Mesenchymal stem cell (in vitro differentiated cells and primary cell): ENCODE measurements at places on chromosomes 6 and 20.

GRCh38 chr20:43408848-43409576 is 48.7 kb upstream of the SRSF6 start:
- DNase-seq: peak; percentile 18

DNA sequence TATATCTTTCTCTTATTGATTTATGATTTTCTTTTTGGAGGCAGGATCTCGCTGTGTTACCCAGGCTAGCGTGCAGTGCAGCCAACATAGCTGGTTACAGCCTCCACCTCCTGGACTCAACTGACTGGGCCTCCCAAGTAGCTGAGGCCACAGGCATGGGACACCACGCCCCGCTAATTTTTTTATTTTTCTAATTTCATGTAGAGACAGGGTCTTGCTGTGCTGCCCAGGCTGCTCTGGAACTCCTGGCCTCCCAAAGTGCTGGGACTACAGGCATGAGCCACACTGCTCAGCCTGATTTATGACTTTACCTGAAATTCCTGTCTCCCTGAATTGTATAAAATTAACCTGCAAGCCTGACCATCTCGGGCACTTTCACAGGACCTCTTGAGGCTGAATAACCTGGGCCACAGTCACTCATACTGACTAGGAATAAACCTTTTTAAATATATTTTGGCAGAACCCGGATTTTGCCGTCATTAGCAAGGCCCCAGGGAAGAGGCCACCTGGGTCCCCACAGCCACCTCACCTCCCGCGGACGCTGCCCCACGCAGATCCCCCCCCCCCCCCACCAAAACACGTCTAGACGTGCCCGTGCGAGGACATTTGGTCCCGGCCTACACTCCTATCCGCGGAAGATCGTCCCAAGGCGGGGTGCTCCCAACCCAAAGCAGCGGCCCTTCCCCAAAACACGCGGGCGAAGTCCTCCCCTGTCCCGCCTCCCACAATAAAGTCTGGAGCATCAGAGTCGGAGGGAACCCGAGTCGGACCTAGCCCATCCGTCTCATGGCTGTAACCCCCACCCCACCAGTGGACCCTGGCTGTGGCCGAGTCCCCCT is 902 bp downstream of the ZNF337 start:
- no peak for DNase-seq

DNA sequence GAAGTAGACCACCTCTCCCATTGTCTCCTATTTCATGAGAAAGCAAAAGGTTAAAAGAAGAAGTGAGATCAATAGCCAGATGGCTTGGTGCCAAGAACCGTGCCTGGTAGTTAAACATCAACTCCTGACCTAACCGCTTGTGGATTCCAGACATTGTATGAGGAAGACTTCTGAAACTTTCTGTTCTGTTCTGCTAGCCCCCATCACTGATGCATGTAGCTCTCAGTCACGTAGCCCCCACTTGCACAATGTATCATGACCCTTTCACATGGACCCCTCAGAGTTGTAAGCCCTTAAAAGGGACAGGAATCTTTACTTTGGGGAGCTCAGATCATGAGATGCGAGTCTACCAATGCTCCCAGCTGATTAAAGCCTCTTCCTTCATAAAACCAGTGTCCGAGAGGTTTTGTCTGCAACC is 301.2 kb downstream of the RNGTT start:
- DNase-seq: no peak

DNA sequence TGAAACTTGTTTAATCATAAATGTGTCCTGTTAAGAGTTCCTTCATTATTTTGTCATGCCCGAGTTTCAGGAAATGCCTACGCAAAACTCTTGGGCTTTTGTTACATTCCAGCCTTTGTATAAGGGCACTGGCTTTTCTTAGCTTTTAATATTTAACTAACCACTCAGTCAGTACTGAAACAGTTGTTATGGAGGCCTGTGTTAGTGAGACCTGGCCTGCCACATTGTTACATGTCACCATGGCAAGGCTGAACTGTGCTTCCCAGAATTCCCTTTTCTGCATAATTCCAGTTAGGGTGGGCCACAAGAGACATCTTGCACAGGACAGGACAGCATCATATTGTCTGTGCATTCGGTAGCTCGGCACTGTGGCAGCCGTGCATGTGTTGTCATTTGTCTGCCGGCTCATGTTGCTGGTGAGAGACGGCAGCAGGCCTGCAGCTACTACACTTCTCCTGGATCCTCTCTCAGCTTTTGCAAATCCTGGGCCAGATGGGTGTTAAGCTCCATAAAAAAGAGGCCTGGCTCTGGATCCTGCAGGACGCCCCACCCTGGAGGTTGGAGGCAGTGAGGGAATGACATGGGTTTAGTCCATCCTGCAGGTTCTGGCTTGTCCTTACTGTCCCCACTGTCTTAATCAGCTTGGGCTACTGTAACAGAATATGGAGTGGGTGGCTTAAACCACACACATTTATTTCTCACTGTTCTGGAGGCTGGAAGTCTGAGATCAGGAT is 128.8 kb upstream of the DTNBP1 start:
- DNase-seq: no peak

GRCh38 chr6:114195631-114196403 is 147.0 kb downstream of the HS3ST5 start:
- DNase-seq: no peak

- DNase-seq: peak; percentile 52
Observed at GRCh38 chr6:35757456-35758123, 18.8 kb upstream of the CLPSL2 start.

GRCh38 chr6:131731224-131731623 is 20.4 kb upstream of the CTAGE9 start:
- no peak for DNase-seq

DNA sequence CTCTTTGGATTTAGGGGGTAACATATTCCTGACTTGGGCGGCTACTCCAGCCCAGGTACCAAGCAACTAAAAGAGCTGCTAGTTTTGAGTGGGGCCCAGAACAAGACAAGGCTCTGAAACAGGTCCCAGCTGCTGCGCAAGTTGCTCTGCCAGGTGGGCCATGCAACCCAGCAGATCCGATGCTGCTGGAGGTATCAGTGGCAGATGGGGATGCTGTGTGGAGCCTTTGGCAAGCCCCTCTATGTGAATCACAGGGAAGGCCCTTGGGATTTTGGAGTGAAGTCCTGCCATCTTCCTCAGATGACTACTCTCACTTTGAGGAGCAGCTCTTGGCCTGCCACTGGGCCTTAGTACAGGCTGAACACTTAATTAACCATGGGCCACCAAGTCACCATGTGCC is 43.7 kb upstream of the VSX1 start:
- no peak for DNase-seq

DNA sequence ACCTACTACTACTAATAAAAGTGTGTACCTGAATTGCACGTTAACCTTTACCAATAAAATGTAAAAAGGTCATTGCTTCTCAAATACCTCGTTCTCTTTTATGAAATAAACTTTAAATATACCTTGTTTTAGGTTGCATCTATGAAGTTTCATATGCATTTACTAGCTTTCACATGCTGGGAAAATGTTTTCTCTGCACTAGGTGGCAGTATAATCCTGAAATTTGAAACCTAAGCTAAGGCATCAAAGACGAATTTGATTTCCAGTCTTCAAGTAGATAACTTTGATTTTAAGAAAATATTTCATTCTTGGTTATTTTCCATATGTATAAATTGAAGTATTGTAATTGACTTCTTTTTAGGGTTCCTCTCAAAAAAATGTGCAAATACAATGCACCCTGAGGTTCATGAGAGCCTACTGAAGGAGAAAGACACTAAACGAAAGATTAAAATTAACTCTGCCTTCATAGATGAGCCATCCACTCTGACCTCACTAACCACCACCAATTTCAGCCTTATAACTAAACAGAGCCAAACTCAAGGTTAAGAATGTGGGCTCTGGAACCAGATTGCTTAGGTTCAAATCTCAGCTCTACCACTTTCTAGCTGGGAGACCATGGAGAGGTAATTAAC is 7.3 kb upstream of the COL9A1 start:
- peak; percentile 42 for DNase-seq

GRCh38 chr20:48527771-48528170 is 300.0 kb downstream of the PREX1 start:
- DNase-seq: no peak

DNA sequence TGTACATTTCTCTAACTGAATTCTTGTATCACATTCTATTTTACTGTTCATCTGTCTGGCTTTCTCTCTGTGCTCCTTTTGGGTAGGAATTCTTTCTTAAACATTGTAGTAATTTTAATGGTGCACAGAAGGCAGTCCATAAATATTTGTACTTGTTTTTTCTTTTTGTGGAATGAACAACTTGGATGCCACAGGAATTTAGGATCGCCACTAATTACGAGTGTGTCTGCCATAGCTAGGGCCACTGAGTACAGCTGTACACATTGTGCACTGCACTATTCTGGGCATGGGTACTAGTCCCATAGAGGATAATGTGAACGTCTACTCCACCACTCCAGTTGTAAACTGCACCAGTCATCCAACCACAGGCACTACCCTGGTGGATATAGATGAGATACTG is 39.3 kb upstream of the TMEM200A start:
- no peak for DNase-seq

DNA sequence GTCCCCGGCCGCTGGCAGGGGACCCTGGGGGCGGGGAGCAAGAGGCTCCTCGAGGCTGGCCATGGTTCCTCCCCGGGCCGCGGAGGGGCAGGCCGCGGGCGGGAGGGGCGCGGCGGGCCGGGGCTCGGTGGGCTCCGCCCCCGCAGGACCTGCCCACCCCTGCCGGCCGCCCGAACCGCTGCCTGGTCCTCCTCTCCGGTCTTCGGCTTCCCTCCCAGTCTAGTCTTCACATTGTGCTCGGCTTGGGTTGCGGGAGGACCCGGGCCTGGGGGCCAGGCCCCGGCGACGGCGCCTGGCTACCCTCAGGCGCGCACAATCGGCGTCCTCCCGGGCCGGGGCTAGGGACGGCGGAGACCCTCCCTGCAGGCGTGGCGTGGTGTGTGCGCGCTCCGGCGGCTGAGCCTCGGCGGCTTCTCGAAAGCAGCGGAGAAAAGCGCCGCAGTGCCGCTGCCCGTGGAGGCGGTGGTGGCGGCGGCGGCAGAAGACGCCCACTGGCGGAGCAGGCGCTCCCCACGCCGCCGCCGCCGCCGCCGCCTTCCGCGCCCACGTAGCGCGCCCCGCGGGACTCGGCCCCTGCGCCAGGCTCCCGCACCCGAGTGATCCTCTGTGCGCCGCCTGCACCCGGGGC is at the start of gene PDE10A:
TSS of gene PDE10A (minus strand) at position 493 of the 628 bp plus-strand sequence. CDS start at position 63, 430 bp downstream.
- peak; percentile 54 for DNase-seq

- no peak for DNase-seq
Observed at GRCh38 chr20:58339741-58340140, 30.2 kb downstream of the RAB22A start.

DNA sequence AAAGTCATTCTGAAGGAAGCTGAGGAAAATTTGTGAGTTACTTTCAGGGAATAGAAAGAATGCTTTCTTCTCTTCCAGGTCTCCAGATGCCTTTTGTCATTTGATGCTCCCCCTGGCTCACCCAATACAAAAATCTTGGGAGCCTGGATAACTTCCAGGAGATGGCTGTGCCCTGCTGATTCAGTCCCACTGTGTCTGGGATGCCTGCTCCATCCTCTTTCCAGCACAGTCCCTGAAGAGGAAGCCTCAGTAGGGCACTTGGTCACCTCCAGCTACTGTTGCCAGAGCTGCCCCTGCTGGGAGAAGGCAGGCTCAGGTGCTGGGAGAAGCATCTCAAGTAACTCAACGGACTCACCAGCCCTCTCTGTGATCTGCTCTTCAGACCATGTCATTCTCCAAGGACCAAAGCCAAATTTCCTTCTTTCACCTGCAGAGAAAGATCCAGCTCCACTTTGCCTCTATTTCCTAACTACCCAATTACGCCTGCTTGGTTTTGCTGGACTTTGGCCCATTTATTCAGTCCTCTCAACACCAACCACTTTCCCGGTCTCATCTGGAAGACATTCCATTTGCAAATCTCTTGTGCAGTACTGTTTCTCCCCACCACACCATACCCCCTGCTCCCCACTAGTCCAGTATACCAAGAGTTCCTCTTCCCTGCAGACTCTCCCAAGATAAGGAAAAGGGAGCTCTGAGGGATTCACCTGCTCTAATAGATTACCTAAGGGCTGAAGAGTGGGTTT is 53.3 kb downstream of the SLC23A2 start:
- no peak for DNase-seq

DNA sequence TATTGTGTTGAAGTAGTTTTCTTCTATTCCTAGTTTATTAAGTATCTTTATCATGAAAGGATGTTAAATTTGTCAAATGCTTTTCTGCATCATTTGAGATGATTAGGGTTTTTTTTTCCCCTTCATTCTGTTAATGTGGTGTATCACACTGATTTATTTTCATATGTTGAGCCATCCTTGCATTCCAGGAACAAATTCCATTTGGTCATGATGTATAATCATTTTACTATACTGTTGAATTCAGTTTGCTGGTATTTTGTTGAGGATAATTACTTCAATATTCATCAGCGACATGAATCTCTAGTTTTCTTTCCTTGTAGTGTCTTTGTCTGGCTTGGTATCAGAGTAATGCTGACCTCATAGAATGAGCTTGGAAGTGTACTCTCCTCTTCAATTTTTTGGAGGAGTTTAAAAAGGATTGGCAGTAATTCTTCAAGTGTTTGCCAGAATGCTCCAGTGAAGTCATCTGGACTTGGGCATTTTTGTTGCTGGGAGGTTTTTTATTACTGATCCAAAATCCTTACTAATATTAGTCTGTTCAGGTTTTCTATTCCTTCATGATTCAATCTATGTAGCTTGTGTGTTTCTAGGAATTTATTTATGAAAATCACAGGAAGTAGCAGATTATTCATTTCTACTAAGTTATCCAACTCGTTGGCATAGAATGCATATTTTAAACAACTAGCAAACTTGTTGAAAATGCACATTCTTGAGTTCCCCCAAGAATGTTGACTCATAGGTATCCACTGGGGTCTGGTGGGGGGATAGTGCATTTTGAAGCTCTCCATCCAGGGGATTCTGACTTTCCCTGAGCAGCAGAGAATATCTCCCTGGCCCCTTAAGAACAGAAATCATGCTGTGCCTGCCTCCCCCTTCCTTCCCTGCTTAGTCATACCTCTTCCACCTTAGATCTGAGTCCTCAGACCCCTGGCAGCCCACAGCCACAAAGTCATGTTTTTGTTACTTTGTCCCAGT is 187.1 kb downstream of the BMP7 start:
- no peak for DNase-seq

- DNase-seq: no peak
Observed at GRCh38 chr6:44504301-44504791, 116.8 kb downstream of the CDC5L start.

- DNase-seq: no peak
Observed at GRCh38 chr20:2972126-2972525, 71.3 kb upstream of the GNRH2 start.

GRCh38 chr20:3222635-3223600 is 13.6 kb downstream of the ITPA start:
- DNase-seq: peak; percentile 18
